ENCODE measurements at places on chromosomes 2 and 18.
A peak's percentile ranks its signal among the peaks of the same experiment; 100 is the strongest.

GRCh38 chr2:28780496-28780895, 28.9 kb downstream of the PPP1CB start:
- DNase-seq: no peak

- DNase-seq: no peak
Observed at GRCh38 chr2:6556755-6557154, 309.0 kb downstream of the CMPK2 start.

GRCh38 chr18:44799907-44800421, 119.3 kb downstream of the SETBP1 start:
- DNase-seq: no peak

DNA sequence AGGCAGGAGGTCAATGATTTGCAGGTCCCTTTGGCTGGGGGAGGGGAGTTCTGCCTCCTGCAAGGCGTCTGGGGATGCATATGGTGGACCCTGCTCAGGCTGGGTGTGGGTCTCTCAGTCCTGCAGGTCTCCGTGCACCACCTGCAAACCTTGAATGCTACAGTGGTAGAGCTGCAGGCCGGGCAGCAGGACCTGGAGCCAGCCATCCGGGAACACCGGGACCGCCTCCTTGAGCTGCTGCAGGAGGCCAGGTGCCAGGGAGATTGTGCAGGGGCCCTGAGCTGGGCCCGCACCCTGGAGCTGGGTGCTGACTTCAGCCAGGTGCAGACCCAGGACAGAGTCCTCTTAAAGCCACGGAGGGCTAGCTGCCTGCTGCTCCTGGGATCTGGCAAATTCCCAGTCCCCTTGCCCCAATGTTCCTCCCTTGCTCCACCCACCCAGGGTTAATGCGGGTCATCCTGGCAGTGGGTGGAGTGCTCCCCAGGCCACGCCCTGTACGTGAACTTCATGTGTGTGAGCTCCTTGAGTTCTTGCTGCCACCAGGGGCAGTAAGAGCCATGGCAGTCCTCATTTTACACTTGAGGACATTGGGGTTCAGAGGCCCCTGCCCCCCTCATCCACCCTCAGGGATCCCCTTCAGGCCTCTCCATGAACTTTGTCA, 3.1 kb downstream of the PROM2 start:
- DNase-seq: no peak

GRCh38 chr2:181471226-181471625, 14.0 kb downstream of the ITGA4 start:
- DNase-seq: no peak

GRCh38 chr2:220134756-220135534, 507.5 kb downstream of the SLC4A3 start:
- no peak for DNase-seq

DNA sequence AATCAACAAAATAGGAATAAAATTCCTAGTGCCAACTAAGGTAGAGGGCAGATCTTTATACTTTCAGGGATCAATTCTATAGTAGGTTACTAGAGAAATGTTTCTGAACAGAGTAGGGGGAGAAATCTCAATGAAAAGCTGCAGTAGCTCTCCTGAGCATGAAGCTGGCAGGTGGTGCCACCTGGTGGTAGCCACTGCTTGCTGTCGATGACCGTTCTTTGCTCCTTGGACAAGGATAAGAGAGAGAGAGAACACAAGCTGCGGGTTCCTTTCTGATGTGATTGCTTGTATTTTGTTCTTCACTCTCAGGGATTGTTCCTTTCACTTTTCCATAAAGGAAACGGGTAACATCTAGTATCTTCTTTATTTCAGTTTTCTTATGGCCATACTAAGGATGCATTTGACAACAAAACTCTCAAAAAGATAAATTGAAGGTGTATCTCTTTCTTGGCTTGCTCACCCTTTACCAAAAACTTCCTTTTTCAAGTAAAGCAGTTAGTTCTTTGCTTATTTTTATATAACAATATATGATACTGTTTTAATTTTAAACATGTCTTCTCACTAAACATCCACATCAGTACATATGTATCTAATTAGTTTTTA, 18.6 kb upstream of the MRPL19 start:
- DNase-seq: peak; percentile 87

GRCh38 chr2:28643327-28643726, 108.3 kb upstream of the PPP1CB start:
- no peak for DNase-seq

DNA sequence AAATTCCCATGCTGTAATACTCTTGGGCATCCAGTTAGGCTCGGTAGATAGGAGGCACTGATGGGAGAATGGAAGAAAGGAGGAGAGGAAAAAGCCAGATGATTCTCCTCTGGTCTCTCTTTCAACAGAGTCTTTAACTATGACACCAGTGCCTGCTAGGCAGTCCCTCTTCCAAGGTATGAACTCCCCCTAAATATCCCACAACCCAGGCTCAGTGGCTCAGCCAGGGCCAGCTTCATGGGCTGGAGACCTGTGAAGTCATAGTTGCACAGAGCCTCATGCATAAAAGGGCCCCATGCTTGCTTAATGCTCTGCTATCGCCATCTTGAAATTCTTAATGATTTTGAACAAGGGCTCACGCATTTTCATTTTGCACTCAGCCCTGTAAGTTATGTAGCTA, 869.2 kb upstream of the GCFC2 start:
- DNase-seq: no peak

- no peak for DNase-seq
Observed at GRCh38 chr2:226031647-226032501, 632.4 kb downstream of the NYAP2 start.

- no peak for DNase-seq
Observed at GRCh38 chr2:226813148-226813701, 13.6 kb upstream of the IRS1 start.

GRCh38 chr2:170815746-170816503, 762 bp upstream of the GAD1 start:
- peak; percentile 89 for DNase-seq

DNA sequence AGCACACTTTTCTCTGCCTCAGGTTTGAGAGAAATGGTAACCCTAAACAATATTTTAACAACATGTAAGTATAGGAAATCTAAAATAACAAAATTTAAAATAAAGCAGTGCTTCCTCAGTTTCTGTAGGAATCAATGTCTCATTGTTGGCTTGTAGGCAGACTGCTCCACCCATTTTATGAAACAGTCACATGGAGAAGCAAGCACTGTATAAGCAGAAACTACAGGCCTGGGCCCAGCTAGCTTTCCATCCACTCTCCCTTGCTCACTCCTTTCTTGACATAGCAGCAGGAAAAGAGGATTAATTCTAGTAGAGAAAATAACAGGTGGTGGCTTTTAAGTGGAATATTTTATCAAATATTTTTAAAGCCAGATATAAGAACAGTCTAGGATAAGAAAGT, 97.2 kb downstream of the PLEKHM3 start:
- DNase-seq: no peak

DNA sequence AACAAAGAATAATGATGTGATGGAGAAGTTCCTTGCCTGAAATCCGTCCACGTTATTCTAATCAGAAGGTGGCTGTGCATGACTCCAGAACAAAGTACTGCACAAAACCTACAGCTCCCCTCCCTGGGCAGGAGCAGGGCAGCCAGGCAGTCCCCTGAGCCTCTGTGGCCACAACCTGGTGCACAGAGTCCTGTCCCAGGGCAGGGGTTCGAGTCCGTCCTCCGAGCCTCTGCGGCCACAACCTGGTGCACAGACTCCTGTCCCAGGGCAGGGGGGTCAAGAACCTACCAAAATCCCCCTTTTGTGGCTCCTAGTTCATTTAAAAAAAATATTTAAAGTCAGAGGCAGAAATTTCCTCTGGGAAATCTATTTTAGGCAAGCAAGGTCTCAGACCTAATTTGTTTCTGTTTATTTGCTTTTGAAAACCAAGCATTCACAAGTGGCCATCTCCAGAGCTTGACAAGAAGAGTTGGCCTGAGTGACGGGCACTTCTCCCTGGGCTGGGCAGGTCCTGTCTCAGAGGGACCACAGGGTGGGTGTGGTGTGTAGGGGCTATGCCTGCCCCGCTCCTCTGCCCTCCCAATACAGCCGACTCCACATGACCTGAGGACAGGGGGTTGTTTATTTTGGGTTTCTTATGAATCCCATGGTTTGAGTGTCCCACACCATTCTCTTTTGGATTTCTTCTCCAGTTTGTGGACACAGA, 255.9 kb upstream of the PXDN start:
- DNase-seq: no peak

GRCh38 chr2:109280804-109281203, 151.8 kb downstream of the SH3RF3 start:
- no peak for DNase-seq

- DNase-seq: no peak
Observed at GRCh38 chr2:110679337-110679707, 1.5 kb upstream of the BUB1 start.

GRCh38 chr18:78596794-78597345, 382.7 kb upstream of the SALL3 start:
- no peak for DNase-seq

DNA sequence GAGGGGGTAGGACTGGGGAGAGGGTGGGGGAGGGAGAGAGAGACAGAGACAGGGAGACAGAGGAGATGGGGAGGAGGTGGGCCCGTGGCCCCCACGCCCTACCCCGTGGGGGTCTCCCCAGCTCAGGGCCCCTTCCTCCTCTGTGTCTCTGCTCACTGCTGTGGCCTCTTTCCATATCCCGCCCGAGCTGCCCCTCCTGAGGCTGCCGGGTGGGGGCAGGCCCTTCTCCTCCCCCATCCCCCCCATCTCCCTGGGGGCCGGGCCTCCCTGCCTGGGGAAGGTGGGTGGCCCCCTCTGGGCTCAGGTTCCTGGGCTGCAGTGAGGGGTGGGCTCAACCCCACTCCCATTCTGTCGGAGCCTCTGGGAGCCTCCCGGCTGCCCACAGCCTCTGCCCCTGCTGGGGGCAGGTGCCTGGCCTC, 332 bp upstream of the PDCD1 start:
- peak; percentile 17 for DNase-seq

DNA sequence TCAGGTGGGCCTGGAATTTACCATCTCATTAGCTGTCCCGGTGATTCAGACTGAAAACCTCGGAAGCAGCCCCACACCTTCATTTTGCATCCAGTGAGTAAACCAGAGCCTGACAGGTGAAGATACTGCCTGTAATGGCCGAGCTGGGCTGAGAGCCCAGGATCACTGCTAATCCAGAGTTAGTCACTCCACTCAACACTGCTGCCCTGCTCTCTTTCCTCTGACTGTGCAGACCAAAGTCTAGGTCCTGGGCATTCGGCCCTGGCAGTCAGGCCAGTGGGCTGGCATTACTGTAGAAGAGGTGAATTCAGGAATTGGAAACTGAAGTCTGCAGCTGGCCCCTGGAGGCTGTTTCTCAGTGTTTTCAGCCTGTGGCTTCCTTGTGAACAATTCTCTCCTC, 44.3 kb downstream of the TMEM17 start:
- no peak for DNase-seq

DNA sequence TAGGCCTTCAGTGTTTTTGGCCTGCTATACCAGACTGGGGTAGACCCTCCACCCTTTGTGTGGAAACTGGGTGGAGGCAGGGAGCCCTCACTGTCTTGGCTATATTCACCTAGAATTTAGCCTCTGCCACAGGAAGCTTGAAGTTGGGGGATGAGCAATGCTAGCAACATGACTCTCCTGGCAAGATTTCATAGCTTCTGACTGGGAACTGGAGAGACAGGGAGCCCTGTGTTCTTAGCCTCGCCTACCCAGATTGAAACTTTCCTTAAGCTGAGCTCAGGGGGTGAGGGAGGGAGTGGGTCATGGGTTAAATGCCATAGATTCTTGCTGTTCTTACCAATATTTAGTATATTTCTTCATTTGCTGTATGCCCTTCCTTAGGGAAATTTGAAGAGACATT, 46.8 kb upstream of the FAM98A start:
- DNase-seq: no peak

DNA sequence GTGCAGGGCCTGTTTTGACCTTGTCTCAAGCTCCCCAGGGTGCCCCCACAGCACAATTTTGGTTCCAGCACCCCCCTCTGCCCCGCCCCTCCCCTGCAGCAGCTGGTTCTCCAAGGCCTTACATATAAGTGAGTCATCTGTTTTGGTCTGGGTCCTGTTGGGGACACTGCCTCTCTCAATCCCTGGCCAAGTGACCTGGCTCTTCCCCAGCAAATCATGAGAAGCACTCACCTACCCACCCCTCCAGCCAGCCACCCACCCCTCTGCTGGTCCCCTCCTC, 90.5 kb downstream of the INHBB start:
- DNase-seq: no peak

DNA sequence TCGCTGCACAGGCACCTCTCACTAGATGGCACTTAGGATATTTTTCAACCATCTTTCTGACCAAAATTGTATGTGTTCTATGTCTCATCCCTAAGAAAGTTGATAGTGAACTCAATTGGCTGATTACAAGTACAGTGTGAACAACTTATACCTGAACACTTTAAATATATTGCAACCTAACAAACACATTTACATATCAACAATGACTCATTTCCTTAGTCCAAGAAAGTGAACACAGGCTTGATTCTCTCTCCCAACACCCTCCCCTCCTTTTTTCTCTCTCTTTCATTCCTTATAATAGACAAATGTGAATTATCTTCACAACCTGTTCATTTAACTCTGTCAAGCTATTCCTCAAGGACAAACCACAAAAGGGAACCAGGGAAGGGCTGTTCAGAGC, 192.0 kb downstream of the SLC8A1 start:
- no peak for DNase-seq

- DNase-seq: no peak
Observed at GRCh38 chr2:219438453-219438852, 3.8 kb downstream of the SPEG start.

GRCh38 chr18:54239091-54239490, 14.6 kb upstream of the MBD2 start:
- DNase-seq: no peak

DNA sequence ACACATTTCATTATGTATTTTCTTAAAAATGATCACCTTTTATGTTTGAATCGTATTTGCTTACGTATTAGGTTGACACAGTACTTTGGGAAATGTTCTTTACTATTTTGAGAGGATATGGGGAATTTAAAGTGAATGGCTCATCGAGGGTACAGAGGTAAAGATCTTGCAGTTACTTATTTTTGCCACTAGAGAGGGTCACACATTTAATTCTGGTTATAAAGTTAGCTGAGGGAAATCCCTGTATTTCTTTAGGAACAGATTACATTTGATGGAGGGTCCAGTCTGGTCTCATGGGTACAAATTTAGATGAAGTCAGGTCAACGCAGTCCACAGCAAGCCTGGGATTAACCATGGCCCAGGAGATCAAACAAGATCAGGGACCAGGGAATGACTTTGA, 24.5 kb downstream of the DYNC2LI1 start:
- DNase-seq: no peak

- no peak for DNase-seq
Observed at GRCh38 chr2:237305579-237305978, 108.4 kb downstream of the COL6A3 start.

GRCh38 chr2:191696001-191696400, 18.1 kb downstream of the NABP1 start:
- DNase-seq: no peak

GRCh38 chr2:163341426-163341825, 394.4 kb downstream of the FIGN start:
- no peak for DNase-seq

GRCh38 chr2:229342376-229342775, 71.3 kb upstream of the PID1 start:
- no peak for DNase-seq

Data from mesothelial cell of epicardium (in vitro differentiated cells).